ENCODE measurements at places on chromosomes 11 and 22.

DNA sequence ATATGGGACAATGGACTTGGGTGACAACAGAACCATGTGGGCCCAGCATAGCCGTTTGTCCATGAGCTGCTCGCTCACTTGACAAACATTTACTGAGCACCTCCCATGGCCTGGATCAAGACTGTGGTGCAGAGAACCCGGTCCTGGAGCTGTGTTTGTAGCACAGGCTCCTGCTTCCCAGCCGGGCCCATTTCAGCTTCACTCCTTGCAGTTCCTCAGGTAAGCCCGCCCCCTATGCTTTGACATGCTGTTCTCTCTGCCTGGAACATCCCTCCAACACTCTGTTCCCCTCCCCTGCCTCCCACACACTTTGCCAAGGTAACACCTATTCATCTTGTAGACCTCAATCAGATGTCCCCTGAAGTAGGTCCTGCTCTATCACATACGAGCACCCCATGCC is 19.3 kb upstream of the IGSF22 start:
- DNase-seq, result no peak

- DNase-seq, result no peak
Observed at GRCh38 chr22:44692662-44693007, 9.4 kb upstream of the PRR5 start.

DNA sequence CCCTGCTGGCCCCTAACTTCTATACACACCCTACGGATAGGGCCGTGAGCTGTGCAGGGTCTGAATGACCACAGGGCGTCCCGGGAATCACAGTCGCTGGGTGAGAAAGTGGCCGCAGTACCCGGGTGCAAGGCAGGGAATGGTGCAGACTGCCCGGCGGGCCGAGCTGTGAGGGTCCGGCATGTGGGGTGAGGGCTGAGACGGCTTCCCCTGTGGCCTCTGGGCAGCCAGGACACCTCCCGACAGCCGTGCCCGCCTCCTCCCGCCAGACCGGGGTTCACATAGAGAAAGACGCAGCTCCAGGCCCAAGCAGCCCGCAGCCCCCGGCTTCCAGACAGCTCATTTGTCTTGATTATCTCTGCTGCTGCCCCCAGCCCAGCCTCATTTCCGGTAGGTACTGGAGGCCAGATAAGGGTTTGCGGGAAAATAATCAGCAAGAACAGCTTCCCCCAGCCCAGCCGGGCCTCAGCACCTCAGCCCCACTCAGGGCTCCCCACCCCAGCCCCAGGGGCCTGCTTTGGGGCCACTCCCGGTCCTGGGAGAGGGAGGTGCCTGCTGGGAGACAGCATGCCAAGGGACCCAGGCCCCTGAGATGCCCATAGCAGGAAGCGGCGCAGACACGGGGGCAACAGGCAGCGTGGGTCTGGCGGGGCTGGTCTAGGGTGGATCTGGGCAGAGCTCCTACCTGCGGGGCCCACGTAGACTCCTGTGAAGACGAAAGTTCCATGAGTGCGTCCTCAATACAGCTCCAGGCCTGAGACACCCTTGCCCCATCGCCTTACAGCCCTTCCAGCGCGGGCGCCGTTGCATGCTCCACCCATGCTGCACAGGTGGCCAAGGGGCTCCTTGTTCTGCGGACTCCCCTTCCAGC is 123.1 kb downstream of the BRD1 start:
- no peak for DNase-seq

DNA sequence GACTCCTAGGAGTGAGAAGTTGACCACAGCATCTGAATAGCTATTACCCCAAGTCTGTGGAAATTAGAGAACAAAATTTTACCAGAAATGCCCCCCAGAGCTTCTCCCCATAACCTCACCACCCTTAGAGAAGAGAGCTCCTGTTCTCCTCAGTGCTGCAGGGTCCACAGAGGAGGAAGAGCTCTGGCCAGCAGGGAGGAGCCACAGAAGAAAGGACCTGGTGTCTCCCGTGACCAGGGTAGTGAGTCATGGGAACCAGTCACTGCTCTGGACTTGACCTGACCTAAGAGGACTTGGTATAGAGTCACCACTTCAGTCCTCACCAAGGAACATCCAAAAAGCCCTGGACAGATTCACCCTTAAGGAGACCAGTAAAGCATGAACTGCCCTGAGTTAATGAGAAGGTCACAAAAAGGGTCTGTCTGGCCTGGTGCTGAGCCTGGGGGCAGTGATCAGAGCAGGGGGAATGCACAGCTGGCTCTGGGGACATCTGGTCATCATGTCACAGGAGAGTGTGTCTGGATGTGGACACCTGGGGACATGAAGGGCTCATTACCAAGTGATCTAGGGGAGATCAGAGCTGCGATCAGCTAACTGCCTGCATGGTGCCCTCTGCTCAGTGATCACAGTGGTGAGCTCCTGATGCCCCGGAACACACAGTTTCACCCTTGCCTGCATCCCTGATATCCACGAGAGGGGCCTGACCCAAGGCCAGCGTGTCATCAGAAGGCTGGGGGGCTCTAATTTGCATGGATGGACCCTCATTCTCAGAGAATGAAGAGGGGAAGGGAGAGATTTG is 103.3 kb upstream of the TOP3B start:
- no peak for DNase-seq

- DNase-seq, result no peak
Observed at GRCh38 chr11:111878385-111878848, 548 bp downstream of the FDXACB1 start.

GRCh38 chr11:116567721-116568242 is 205.0 kb downstream of the BUD13 start:
- no peak for DNase-seq

DNA sequence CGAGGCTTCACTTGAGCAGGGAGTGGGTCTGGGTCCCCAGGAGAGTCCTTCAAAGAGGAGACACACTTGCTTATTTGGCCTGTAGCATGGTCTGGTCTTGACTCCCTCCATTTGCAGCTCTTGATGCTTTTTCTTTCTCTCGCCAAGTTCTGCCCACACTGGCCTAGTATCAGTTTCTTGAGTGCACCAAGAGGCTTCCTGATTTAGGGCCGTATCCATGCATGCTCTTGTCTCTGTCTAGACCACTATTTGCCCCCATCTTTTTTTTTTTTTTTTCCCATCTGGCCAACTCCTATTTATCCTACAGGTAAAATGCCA is 170.7 kb downstream of the GRIK4 start:
- no peak for DNase-seq

Data from T follicular helper cell (primary cell).